Stimulated activated CD8-positive, alpha-beta memory T cell treated with anti-CD3 and anti-CD28 coated beads, Interleukin-15, amount 100 ng/mL, for 4 hours (primary cell): ENCODE measurements at places on chromosomes 2 and 18.

DNA sequence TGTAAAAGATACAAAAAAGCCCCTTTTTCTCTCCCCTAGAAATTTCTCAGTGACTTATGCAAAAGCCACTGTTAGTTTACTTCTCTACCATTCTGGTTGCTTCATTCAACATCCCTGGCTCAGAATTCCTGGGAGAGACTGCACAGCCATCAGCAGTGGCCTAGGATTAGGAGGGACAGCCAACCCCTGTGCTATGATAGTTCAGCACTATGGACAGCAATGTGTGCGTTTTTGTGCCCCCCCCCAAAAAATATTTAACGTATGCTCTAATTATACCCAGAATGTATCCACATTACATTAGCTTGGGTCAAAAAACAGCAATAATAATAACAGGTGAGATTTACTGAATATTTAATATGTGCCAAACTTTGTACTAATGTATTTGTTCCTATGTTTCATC is 29.0 kb downstream of the OSR1 start:
- no peak for DNase-seq

DNA sequence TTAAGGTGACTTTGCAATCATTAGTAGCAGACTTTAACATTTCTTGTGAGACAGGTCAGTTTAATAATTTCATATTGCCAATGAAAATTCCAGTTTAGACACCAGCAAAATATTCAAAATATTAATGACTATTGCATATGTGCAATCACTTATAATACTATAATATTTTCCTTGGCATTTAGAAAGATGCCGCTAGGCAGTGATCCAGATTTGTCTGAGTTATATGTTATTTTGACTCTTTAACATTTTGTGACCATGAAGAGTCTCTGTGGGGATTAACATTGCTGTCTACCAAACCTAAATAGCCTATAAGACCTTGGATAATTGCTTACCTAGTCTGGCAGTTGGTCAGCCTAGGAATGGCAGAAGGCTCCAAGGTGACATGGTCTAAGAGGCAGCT is 389.6 kb downstream of the THSD7B start:
- DNase-seq: no peak

DNA sequence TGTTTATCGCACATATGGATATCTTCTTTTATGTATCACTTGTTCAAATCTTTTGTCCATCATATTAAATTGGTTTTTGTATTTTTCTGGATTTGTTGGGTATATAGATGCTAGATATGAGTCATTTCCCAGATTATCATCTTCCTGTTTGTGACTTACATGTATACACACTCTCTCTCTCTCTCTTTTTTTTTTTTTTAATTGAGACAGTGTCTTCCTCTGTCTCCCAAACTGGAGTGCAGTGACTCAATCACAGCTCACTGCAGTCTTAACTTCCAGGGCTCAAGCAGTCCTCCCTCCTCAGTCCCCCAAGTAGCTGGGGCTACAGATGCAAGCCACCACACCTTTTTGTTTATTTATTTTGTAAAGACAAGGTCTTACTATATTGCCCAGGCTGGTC is 43.8 kb downstream of the XIRP2 start:
- DNase-seq: no peak

- DNase-seq: no peak
Measured at GRCh38 chr2:213021971-213022899, 129.2 kb downstream of the IKZF2 start.

- DNase-seq: no peak
Measured at GRCh38 chr18:60980422-60981005, 352.7 kb upstream of the CDH20 start.

GRCh38 chr2:3956406-3956805 is 253.0 kb downstream of the DCDC2C start:
- DNase-seq: no peak

GRCh38 chr18:68714366-68714711 is 569 bp downstream of the TMX3 start:
- no peak for DNase-seq
